ENCODE measurements at places on chromosomes 1 and 21.

DNA sequence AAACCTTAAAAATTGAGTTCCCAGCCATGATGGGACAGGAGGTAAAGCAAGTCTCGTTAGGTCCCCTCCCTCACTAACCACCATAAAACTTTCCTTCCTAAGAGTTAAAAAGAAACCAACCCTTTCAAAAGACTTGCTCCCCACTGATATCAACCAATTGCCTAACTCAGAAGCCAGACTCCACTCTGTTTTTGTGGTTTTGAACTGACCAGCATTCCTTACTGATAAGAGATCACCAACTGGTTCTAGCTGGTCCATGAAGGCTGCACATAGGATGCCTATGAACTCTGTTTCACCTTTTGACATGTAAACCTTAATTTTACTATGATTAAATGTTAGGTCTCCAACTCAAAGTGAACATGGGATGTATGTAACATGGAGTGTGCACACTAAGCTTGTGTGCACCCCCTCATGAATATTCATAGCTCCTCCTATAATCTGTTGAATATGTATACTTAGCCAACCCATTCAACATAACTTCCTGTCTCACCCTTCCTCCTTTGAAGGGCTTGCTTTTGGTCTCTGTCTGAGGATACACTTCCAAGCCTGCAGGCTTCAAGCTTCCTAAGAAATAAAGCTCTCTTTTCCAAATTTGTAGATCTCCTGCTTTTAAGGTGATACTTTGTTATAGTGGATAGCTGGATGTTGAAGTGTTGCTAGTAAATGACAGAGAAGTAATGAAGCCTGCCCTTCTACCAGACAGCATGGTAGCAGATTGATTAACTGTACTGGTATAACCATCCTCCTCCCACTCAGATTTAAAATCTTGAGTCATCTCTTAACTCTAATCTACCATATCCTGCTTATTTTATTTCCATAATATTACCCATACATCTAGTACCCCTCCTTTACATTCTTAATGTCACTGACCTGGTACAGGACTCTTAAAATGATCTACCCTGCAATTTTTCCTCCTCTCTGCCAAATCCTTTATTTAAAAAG lies 95.6 kb downstream of the ZNF644 start:
- DNase-seq: no peak

- DNase-seq: no peak
Observed at GRCh38 chr1:152169366-152170025, 10.5 kb upstream of the RPTN start.

DNA sequence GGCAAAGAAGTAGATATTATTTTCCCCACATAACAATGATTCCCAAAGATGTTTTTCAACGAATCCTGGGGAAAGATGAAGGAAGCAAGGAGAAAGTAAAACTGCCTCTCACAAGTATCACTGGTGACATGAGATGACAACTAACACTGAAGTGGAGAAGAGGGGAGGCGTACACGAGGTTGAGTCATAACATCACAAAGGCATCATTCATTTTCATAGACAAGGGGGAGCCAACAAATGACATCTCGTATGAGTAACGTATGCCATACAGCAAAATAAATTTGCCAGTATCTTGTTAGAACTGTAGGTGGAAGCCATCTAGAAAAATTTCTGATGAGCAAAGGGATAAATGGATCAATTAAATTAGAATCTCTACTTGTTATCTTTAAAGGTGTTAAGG lies 56.6 kb downstream of the ATP1B1 start:
- DNase-seq: no peak

GRCh38 chr21:42550817-42551216 lies 37.2 kb downstream of the SLC37A1 start:
- no peak for DNase-seq

DNA sequence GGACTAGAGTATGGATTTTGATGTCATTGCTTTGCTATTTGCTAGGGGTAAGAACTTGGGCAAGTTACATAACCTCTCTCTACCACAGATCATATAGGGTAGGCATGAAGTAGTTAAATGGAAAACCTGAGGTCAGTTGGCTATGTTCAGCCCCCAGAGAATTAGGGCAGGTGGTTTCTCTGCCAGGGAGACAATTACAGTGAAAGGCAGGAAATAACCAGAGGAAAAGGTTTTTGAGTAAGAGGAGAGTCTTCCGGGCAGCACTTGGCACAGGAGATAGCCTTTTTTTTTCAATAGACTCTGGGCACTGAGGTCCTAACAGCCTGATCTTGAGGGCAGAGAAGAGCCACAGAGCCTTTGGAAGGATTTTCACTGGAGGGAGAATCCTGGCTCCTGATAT lies 16.7 kb upstream of the SERBP1 start:
- DNase-seq: no peak

- no peak for DNase-seq
Observed at GRCh38 chr1:231527586-231528171, 790 bp upstream of the TSNAX start.

DNA sequence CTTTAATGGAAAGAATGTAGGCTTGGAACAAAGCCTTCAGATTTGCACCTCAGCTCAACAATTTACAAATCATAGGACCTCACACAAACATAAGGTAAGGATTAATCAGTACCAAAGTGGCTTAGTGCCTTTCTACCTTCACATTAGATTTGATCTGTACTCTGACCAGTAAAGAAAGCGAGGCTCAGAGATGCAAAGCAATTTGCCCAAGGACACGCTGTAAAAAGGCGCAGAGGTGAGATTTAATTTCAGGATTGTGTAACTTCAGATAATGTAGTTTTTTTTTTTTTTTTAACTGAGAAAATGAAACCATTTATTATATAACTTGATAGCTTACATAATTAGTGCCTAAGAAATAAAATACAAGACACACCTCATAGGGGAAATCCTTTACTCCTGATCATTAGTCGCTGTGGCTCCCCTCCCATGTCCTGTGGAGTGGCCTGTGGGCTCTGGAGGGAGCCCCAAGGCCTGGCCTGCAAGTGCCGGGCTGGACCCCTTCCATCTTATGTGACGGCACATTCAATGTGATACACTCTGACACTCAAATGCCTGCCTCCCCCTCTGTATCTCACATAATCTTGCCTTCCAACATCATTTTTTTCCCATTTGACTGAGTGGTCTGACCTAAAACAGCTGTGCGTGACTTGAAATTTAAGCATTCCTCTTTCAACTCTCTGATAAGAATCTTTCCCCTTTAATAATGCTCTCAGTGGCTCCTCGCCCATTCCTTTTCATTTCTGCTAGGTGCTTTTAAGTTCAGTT lies 426.5 kb upstream of the DAB1 start:
- no peak for DNase-seq

DNA sequence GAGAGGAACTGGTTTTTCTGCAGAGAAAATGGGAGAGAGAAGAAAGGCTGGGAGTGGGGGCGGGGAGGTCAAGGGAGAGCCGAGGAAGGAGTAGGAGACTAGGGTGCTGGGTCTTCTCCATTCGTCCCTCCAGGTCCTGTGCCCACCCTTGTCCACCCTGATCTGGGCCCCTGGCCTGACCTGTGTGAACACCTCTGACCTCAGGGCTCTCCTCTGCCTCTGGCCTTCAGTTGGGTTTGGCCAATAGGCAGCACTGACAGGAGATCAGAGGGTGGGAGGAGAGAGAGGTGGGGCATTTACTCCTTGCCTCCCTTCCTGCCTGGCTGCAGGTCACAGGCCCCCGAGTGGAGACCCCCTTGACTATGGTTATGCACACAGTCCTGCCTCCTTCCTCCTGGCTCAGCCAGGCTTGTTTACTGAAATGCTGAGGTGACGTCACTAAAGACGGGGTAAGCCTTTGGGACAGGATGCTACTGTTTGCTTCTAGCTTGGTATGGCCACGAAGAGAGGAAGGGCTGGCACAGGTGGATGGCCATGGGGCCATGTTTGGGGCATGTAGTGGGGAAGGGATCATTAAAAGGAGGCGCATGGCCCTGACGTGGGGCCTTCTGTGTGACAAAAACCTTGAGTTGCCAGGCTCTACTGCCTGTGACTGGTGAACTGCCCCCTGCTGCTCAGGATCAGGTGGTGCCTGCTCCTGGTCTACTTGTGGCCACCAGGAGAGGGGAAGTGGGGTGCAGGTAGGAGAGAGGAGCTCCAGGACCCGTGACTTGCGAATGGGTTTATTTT lies 248.7 kb upstream of the CSF3R start:
- no peak for DNase-seq

DNA sequence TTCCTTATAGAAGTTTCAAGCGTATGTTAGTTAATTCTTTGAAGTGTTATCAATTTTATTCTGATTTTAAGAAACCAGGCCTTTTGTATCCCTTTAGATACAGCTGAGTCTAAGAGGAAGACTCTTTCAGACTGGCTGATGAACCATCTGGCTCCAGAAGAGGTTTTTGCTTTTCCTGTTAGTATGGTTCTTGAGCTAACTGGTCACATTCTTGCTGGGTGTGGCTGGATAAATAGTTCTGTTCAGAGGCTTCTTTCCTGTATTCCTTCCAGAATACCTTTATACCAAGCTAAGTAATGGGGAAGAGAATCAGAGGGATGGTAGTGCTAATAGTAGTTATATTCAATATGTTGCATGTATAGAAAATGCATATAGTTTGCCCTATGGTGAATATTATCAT lies 12.4 kb downstream of the HS2ST1 start:
- DNase-seq: no peak

DNA sequence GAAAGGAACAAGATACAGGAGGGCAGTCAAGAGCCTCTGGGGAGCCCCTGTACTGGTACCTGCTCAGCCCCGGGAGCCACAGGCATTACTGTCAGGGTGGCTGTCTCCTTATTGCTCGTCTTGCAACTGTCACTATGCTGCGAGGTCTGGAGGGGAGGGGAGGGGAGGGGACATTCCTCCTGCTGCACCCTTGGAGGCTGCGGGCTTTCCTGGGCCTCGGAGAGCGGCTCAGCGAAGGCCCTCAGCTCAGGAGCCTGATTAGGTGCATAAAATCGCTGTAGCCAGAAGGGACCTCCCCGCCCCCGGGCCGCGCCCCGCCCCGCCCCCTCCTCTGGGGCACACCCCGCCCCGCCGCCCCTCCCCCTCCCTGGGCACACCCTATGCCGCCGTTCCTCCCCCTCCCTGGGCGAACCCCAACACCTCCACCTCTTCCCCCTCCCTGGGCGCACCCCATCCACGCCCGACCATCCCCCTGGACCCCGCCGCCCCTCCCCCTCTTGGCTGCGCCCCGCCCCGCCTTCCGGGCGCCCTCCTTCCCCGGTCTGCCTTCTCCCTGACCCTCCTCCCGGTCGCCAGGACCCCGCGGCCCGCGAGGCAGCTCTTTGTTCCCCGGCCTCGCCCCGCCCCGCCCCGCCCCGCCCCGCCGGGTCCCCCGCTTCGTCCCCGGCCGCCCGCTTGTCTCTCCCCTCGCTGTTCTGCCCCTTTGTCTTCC lies 35.5 kb downstream of the CACHD1 start:
- peak; percentile 37 for DNase-seq

DNA sequence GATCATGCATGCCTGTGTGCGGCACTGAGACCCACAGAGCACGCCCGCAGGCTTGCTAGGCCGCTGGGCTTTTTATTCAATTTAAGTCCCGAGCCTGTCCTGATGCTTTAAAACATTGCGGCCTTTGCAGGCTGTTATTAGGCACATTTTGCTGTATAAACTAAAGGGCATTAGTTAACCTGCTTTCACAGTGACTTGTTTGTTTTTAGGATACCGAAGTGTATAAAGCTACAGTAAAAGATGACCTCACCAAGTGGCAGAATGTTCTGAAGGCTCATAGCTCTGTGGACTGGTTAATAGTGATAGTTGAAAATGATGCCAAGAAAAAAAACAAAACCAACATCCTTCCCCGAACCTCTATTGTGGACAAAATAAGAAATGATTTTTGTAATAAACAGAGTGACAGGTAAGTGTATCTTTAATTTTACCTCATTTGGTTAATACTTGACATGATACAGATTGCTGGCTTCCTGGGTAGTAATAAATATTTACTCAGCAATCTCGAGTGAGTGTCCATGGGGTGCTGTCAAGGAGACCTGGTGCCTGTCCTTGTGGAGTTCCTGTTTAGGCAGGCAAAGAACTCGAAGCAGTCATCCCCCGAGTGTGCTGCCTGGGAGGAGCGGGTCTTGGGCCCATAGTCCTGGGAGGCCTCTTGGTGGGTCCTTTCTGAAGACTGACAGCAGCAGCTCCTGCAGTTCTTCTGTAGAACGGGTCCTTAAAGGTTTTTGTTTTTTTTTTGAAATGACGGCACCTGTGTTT lies 40.1 kb downstream of the TRAPPC10 start:
- no peak for DNase-seq

- DNase-seq: no peak
Observed at GRCh38 chr1:221174330-221174993, 295.2 kb downstream of the HLX start.

DNA sequence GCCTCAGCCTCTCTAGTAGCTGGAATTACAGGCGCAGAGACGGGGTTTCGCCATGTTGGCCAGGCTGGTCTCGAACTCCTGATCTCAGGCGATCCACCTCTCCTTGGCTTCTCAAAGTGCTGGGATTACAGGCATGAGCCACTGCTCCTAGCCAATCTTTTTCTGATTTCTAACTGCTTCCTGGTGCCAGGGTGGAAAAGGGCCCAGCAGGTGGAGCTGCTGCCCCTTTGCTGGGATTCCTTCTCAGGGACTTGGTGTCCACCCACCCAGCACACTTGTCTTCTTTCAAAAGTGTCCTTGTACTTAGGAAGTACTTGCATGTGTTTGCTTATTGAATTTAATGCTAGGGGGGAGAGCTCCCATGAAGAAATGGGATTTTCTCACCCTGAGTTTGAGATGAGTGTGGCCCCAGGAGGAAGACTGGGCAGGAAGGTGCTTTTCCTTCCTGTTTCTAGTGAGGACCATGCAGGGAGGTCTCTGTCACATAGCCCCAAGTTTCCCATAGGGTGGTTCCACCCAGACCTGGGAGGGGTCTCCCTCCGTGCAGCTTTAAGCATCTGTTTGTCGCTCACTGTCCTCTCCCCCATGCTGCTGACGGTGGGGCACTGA lies 14.2 kb downstream of the UTP11 start:
- no peak for DNase-seq

- DNase-seq: no peak
Observed at GRCh38 chr1:99133756-99134500, 129.3 kb upstream of the PLPPR5 start.

GRCh38 chr1:13619909-13620308 lies 36.3 kb downstream of the PDPN start:
- no peak for DNase-seq

- no peak for DNase-seq
Observed at GRCh38 chr1:117106478-117106877, 15.1 kb downstream of the TRIM45 start.

- no peak for DNase-seq
Observed at GRCh38 chr1:172917972-172918371, 132.8 kb downstream of the TNFSF18 start.

GRCh38 chr1:109357616-109358015 lies 40.1 kb downstream of the SORT1 start:
- no peak for DNase-seq

DNA sequence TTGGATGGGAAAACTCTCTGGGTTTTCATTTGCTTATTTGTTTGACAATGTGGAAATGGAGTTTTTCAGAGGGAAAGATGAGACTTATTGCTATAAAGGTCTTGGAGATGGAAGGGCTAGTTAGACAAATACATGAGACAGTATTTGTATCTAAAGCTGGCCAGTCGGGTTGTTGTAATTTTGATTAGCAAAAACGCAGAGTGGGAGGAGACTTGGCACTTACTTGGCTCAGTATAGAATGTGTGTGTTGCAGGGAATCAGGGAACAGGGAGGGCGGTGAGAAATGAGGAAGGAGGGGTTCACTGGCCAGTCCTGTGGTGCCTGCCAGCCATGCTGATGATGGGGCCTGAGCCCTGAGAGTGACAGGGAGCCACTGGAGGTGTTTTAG lies 6.0 kb upstream of the FOXE3 start:
- DNase-seq: no peak

Data from stimulated activated CD8-positive, alpha-beta memory T cell treated with anti-CD3 and anti-CD28 coated beads, Interleukin-7, amount 100 ng/mL, for 4 hours (primary cell).